ENCODE measurements at places on chromosomes 2 and 18.

- no peak for DNase-seq
Measured at GRCh38 chr18:75135158-75135725, 73.7 kb downstream of the PTGR3 start.

DNA sequence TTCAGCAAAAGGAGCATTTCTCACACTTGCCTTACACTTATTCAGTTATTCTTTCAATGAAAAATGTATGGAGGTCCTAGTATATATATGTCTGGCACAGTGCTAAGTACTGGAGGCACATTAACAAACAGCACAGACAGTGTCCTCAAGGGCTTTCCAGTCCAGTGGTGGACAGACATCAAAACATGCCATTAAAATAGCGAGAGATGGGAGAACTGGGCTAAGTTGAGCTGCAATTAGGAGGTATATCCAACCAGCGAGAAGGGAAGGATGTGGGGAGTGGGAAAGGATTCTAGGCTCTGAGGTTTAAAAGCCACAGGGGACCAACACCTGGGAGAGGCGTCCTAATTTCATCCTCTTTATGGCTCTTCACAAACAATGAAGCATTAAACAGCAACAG lies 127.5 kb upstream of the TTC39C start:
- DNase-seq = no peak

DNA sequence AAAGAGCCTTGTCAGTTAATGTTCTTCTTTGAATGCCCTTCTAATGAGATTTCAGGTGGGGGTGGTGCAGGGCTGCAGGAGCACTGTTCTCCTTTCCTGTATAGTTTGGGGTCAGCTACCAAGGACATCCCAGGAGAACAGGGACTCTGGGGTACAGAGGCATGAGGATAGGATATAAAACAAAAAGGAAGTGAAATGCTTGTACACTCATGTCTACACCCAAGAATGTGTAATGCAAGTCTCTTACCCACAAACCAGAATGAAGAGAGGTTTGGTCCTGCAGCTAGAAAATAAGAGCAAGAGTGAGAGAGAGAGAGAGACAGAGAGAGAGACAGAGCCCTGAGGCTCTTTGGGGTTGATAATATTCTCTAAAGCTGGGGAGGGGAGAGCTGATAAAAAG lies 151.8 kb upstream of the KCTD1 start:
- no peak for DNase-seq

GRCh38 chr2:773256-774160 lies 96.3 kb upstream of the TMEM18 start:
- DNase-seq = no peak
